Activated CD4-positive, alpha-beta memory T cell treated with anti-CD3 and anti-CD28 coated beads, Interleukin-2, amount 10 ng/mL, durations not matched to agents 7 days and 5 days (primary cell): ENCODE measurements at places on chromosomes 5 and 9.

- DNase-seq = peak; percentile 7
Observed at GRCh38 chr9:138052322-138052615, 174.7 kb downstream of the CACNA1B start.

DNA sequence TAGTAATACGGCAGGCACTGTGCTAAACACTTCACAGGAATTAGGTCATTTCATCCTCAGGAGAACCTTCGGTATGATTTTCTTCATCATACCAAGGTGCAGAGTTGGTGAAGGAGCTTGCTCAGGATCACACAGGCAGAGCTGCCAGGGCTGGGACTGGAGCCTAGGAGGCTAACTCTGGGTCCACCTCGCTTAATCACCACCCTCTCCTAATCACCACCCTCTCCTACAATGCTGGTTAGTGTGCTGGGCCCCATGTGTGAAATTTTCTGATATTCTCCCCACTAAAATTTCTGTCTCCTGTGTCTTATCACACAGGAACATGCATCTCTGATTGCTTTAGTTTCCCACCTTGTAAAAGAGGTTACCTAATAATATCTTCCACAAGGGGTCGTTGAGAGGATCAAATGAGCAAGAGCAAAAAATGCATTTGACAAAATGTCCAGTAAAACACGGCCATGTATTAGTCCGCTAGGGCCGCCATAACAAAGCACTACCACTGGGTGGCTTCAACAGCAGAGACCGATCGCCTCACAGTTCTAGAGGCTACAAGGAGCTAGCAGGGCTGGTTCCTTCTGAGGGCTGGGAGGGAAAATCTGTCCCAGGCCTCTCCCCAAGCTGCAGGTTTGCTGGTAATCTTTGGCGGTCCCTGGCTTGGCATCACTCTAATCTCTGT, 128.2 kb upstream of the NFIB start:
- no peak for DNase-seq

GRCh38 chr5:168219515-168220410, 71.7 kb upstream of the WWC1 start:
- peak; percentile 37 for DNase-seq

- peak; percentile 47 for DNase-seq
Observed at GRCh38 chr9:35553670-35554543, 51.2 kb upstream of the TESK1 start.

GRCh38 chr5:31688515-31689092, 49.7 kb downstream of the PDZD2 start:
- no peak for DNase-seq

DNA sequence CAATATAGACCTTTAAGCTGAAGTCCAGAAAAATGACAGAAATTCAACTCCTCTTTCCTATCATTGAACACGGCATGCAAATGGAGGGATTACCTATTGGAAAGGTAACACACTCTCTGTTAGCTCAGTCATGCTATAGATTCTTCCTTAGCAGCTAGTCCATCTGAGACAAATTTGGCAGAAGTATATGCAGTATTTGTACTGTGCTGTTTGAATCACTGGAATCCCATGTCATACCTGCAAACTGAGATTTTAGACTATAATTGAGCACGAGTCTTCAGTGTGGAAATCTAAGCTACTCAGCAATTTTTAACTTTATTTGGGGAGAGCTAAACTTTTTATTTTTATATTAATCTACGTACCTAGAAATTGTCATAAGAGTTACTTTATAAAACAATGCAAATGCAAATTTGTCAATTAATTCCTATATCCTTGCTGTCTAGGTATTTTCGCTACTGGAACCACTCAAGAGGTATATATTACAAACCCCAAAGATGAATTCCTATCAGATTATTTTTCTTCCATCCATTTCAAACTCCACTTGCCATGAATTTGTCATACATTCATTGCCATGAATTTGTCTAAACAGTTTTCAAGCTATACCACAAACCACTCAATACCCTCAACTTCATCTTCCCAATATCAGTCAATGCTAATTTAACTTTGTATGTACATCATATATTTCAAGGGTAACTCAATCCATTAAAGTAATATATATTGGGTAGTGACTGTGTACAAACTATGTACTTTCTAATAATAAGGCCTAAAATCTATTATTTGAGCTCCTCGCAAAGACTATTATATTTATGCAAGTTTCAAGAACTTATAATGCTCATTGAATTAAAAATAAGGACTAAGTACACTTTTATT, 224.8 kb downstream of the MEF2C start:
- DNase-seq = no peak

DNA sequence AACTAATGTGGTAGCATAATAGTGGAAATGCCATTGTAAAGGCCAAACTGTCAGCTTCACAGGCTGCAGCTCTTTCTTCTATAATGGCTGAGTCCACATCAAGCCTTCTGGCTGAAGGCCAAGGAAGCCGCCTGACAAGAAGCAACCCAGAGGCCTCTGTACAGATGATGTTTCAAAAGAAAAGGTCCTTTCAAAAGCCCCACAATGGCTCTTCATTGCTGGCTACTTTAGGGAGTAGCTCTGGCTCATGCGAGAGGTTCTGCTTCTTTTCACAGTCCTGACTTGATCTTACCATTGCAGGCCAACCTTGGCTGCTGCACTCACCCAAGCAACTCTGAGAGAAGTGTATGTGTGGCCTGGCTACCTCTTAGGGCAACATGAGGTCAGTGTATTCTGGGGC, 54.5 kb upstream of the EQTN start:
- DNase-seq = no peak

DNA sequence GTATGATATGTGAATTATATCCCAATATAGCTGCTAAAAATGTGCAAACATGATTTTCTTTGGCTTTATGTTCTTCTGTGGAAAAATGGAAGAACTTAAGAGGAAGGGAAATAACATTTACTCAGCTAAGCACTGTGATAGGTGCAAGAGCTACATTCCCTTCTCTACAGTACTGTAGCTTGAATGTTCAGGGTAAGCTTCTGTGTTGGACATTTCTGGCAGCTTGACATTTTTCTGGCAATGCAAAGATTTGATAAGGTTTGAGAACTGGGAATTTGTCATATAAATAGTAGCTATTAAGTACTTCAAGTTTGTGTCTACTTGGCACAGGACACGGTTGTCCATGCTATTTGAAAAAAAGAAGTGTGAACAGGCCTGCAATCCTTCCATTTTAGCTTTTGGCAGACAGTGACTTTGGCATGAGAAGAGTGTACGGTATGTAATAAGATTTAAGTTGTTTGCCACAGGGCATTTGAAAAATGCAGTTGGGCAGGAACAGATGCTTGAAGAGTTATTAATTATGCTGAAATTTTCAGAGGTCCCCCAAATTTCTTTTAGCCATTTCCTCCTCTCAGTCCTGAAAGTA, 77.6 kb downstream of the KIF4B start:
- DNase-seq = no peak

GRCh38 chr5:150945486-150945885, 40.7 kb upstream of the ZNF300 start:
- no peak for DNase-seq

- no peak for DNase-seq
Observed at GRCh38 chr5:39108987-39109386, 34.8 kb upstream of the RICTOR start.

GRCh38 chr5:54013556-54014194, 296.7 kb downstream of the ARL15 start:
- DNase-seq = peak; percentile 57

DNA sequence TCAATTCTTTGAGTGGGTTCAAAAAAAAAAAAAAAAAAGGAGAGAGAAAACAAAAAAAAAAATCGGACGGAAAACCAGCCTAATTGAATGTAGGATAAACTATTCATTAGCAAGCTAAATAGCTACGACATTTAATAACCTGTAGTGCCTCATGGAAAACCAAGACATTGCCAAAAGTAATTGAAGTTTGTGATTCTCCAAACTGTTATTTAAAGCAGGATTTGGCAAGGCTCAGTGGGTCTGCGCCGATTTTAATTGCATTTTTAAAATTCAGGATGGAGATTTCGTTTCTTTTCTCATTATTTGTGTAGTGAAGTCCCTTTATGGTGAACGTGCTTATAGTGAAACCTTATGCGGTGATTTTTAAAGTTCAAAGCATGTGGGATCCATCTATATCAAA, 127.2 kb upstream of the NFIB start:
- no peak for DNase-seq

GRCh38 chr5:122173474-122174415, 44.4 kb downstream of the ZNF474 start:
- no peak for DNase-seq

DNA sequence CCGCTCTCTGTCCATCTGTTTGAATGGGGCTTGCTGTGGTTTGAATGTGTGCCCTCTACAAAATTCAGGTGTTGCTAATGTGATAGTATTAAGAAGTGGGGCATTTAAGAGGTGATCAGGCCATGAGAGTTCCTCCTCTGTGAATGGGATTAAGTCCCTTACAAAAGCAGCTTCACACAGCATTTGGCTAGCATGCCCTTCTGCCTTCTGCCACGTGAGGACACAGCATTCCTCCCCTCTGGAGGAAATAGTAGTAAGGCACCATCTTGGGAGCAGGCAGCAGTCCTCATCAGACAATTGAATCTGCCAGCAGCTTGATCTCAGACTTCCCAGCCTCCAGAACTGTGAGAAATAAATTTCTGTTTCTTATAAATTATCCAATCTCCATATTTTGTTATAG, 540.2 kb downstream of the CSNK1G3 start:
- no peak for DNase-seq

- DNase-seq = no peak
Observed at GRCh38 chr5:124061663-124062062, 549.7 kb downstream of the CSNK1G3 start.

GRCh38 chr9:133252301-133253020, 22.5 kb downstream of the ABO start:
- no peak for DNase-seq

GRCh38 chr5:136011414-136012001, 17.3 kb upstream of the TGFBI start:
- no peak for DNase-seq

DNA sequence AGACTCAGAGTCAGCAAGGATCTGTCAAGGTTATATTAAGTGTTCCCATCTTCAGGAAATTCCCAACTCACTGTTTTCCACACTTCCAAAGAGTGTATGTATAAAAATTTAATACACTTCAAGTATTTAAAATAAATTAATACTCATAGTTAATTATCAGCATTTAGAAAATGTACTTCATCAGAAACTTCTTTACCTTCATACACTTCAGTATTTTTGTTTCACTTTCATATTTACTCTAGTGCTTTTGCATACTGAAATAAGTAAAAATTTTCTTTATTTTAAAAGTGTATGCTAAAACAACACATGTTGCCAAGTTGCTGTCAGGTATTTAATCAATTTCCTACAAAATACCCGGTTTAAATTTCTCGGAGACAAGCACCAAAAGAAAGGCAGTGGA, 16.5 kb downstream of the RICTOR start:
- DNase-seq = no peak

GRCh38 chr9:114603248-114603647, 7.8 kb upstream of the TMEM268 start:
- no peak for DNase-seq

GRCh38 chr5:111367115-111367514, 142.9 kb downstream of the CAMK4 start:
- no peak for DNase-seq

DNA sequence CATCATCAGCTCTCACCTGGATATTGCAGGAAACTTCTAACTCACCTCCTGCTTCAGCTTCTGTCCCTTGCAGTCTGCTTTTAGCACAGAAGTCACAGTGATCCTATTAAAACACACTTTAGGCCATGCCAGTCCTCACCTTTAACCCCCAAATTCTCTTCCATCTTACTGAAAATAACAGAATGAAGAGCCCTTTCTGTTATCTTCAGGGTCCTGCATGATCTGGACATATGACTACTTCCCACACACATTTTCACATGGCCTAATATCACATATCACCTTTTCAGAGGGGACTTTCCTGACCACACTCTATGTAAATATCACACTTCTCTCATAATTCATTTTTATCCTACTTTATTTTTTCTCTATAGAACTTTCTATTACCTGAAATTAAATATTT, 550.6 kb upstream of the CLINT1 start:
- no peak for DNase-seq

- DNase-seq = peak; percentile 21
Observed at GRCh38 chr5:72234265-72234700, 85.8 kb downstream of the MRPS27 start.

GRCh38 chr9:12394105-12394504, 299.1 kb upstream of the TYRP1 start:
- no peak for DNase-seq

DNA sequence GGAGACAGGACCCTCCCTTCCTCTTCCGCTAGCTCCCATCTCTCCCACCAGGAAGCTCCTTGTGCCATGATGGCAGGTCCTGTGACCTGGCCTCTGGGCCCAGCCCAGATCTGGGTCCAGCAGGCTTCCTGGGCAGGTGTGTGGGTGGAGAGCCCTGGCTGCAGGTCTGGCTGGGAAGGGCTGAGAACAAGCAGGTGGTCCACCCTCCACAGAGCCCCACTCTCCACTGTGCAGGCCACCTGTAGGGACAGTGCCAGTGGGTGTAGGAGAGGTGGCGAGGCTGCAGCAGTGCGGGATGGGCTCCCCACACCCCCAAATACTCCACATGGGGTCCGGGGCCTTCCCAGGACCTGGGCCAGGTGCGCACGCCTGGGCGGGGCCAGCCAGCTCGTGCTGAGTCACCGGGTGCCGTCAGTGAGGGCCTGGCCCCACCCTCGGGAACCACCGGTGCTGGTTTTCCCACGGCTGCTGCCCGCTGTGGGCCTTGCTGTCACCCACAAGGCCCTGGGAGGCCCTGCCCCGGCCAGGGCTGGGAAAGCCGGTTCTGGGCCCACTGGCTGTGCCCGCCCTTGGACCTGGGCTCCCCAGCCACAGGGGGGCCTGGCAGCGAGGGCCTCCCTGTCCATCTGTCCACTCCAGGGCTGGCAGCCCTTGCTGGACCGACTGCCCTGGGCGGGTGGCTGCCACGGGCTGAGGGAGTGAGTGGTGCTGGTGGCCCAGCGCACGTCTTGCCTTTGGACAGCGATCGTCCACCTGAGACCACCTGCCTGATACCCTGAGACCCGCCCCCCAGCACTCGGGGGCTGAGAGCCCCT, 9.3 kb upstream of the NRARP start:
- DNase-seq = peak; percentile 37

DNA sequence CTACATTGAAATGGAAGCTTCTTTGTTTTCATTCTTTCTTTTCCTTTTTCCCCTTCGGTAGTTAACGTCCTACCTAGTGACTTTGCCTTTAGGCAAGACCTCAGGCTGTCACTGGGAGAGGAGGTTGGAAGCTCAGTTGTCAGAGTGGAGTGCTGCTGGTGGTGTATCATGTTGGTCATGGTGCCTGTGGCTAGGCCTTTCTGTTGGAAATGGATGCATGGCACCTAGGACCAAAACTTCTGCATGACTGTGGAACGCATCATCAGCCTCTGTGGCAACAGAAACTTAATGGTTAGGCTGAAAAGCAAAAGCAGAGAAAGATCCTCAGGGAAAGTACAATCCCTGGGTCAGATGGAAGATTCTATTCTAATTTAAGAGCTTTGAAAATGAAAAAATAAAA, 57.9 kb downstream of the OSTF1 start:
- no peak for DNase-seq

GRCh38 chr5:153974813-153975163, 63.9 kb downstream of the FAM114A2 start:
- DNase-seq = no peak

- no peak for DNase-seq
Observed at GRCh38 chr9:94817291-94818177, 91.0 kb downstream of the AOPEP start.
